T1000 (cell line): ENCODE measurements at places on chromosomes 5 and 9.

- DNase-seq, result no peak
Measured at GRCh38 chr5:142959683-142960657, 189.8 kb downstream of the ARHGAP26 start.

DNA sequence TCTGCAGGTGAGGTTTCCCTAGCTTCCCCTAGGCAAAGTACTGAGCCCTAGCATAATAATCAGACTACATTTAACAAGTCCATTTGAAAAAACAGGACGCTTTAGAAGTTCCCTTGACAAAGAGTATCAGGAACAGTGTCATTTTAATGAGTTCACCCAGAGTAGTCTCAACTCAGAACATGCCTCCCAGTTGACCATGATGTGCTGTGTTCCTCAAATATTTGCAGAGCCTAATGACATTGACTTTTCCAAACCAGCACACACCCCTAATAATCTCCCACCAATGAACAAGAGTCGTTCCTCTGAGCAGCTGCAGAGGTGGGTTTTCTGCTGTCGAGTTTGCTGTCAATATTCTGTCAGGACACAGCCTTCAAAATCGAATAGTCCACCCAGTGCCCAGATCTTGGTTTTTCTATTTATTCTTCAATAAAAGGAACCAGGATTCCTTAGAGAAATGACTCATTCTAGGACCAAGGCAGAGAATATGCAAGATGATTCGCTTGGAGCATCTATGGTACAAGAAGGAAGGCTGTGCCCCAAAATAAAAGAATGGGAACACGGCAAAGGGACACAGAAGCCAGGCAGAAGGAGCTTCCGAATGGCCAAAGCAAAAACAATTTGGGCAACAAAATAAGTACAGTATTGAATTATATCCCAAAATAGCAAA lies 57.6 kb downstream of the OTULIN start:
- DNase-seq, result no peak

DNA sequence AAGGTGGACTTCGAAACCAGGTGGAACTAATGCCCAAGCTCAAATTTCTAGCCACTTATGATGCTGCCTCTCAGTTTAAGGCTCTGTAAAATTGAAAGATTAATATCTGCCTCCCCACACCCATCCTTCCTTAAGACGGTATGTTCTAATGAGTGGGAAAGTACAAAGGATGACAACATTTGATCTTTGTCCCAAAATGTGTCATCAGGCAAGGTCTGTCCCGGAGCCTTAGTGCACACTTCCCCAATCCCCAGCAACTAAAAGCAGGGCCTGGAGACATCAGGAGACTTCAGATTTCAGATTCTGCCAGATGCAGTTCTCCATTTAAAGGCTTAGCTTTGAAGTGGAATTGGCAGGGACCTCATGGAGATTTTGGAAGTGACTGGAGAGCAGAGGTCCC lies 316.5 kb downstream of the ASTN2 start:
- no peak for DNase-seq

GRCh38 chr9:135080286-135081263 lies 6.9 kb upstream of the OLFM1 start:
- DNase-seq, result no peak

DNA sequence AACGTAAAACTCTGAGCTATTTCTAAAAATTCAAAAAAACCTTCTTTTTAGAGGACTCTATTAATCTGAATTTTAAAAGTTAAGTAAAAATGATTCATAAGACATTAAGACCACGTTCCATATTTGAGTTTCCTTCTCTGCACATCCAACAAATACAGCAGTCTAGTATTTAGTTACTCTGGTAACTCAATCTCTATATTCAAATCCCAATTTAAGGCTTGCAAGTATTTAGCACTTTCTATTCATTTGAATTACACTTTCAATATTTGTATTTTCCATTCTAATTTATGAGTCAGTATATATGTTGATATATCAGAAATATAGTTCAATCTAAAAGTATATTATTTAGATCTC lies 17.7 kb downstream of the RFX3 start:
- no peak for DNase-seq

DNA sequence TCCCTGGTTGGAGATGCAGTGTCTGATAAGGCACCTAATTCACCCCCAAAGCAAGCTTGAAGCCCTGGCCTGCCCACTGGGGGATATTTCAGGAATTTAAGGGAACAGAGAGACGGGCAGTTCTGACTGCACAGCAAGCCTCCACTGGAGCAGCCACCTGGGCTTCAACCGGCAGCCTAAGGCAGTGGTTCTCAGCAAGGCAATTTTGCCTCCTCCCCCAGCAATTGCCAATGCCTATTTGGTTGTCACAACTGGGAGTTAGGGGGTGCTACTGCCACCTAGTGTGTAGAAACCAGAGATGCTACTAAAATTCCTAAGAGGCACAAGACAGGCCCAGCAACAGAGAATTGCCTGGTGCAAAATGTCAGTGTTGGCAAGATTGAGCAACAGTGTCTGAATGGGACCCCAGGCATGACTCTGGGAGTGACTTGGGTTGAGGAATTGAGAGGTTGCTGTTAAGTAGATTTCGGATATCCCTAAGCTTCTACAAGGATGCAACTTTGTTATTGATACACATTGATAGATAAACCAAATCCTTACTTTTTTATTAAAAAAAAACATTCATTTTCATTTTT lies 58.7 kb upstream of the CTSL start:
- DNase-seq, result no peak

GRCh38 chr5:169993485-169993790 lies 13.1 kb upstream of the INSYN2B start:
- no peak for DNase-seq

GRCh38 chr5:62727184-62727583 lies 148.6 kb downstream of the LRRC70 start:
- no peak for DNase-seq

DNA sequence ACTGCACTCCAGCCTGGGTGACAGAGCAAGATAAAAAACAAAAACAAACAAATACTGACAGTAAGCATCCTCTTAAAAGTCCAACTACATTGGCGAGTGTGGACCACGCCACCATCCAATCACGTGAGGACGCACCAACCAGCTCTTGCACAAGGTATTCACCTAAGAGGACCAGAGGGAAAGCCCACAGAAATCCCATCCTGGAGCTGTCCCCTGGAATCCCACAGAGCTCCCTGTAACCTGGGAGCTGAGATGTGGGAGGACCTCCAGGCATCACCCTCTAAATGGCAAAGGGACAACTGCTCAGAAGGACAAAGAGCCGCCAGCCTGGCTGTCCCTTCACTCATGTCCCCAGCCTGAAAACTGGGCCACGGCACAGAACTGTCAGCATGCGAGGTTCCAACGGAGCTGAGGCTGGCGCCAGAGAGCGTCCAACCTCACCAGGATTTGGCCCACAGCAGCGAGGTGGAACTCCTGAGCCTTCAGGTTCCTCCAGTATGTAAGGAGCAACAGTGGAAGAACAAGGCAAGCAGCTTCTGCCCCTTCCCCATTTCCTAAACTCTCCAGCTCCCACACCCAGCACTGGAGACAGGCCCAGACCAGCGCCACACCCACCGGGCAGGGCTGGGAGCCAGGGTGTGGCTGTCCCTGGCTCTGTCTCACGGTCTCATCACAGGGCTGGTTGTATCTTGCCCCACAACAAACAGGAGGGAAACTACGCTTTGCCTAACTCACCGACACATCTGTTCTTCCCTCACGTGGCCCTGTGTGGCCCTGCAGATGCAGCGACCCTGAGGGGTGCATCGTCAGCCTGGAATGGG lies 15.2 kb downstream of the IPPK start:
- no peak for DNase-seq

GRCh38 chr9:109789556-109789955 lies 9.6 kb downstream of the PALM2AKAP2 start:
- DNase-seq, result no peak

- no peak for DNase-seq
Measured at GRCh38 chr9:133786371-133786753, 48.2 kb upstream of the SARDH start.

GRCh38 chr9:107465467-107466451 lies 23.8 kb downstream of the KLF4 start:
- no peak for DNase-seq

DNA sequence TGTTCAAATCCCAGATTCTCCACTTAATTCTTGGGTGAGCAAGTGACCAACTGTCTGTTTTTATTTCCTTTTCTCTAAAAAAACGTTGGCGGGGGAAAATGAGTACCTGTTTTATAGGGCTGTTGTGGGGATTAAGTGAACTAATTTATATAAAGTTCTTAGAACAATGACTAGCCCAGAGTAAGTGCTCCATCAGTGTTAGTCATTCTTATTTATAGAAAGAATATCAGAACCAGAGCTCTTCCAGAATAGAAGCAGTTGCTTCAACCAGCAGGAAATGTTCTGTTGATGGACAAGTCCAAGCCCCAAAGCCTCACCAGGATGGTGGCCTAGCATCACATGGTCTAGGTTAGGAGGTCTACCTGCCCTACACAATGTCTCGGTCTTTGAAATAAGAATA lies 379.2 kb downstream of the ACTL7B start:
- no peak for DNase-seq

GRCh38 chr5:119420169-119420568 lies 32.1 kb upstream of the HSD17B4 start:
- no peak for DNase-seq

DNA sequence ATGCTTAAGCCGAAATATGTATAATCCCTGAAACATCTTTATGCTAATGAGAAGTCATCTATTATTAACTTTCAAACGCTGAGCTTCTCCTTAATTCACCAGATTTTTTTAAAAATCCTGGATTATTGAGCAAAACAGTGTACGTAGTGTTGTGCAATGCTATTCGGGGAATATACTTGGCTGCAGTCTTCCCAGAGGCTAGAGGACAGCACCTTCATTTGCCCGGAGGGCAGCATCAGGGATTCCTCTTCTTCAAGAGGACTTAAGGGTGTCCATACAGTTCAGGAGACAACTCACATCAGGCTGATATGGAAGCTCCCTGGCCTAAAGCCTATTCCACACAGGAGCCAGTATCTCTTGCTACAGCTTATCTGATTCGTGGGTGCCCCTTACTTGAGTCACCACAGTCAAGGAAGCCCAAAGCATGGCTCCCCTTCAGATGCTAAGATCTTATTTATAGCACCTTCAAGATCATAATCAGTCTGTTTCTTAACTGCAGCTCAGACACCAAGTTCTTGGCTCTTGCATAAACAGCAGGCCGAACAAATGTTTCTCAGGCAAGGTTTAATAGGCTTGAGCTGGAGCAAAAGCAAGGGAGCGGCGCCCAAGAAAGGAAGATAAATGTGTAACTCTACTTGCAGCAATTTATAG lies 29.4 kb downstream of the NUTM2F start:
- no peak for DNase-seq

DNA sequence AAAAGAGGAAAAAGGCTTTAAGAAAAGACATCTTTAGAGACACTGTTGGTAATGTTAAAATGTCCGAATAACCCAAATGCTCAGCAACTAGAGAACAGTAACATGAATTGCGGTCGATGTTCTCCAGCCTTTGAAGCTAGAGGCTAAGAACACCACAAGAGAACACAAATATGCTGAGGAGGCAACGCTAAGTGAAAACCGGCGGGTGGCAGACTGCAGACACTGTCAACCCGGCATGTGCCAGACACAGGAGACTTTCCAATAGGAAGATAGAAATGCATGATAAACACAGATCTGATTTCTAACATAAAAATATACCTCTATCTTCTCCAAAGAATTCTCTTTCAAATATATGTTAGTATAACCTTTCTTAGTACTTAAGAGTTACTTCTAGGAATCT lies 18.4 kb upstream of the DDX41 start:
- no peak for DNase-seq

- no peak for DNase-seq
Measured at GRCh38 chr9:133066181-133066983, 4.6 kb downstream of the CEL start.

GRCh38 chr9:18585996-18586395 lies 112.0 kb downstream of the ADAMTSL1 start:
- DNase-seq, result no peak

- no peak for DNase-seq
Measured at GRCh38 chr9:84154320-84154719, 173.7 kb downstream of the RMI1 start.

- no peak for DNase-seq
Measured at GRCh38 chr5:128757196-128757959, 207.9 kb upstream of the SLC27A6 start.

DNA sequence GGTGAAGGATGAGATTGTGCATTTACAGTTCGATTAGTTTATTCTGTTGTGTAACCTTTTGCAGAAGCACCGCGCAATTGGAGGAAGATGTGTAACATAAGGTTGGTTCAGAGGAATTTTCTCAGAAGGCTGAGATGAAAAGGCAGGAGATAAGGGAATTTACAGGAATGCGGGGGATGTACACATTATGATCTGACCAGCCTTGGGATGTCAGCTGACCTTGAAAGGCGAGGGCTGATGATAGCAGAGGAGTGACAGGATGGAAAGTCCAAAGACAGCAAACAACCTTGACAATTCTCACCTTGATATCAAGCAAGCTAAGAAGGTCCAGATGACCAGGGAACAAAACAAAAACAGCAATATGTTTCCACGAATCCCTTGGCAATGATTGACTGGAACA lies 88.8 kb downstream of the OTULIN start:
- DNase-seq, result no peak

DNA sequence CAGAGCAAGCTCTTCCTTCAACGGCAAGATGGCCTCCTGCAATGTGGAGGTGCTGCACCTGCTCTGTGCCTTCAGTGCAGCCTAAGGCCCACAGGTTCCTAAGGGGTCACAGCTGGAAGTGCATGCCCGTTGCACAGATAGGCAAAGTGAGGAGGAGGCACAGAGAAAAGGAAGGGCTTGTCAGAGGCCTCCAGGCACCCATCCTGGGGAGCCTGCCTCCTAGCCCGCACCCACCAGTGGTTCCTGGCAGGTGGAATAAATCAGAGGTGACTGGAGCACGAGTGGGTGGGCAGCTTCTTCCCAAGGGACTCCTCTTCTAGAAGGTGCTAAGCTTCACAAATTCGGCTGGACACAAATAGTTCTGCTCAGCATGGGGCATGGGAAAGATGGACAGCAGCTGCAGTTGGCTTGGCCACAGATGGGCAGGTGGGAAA lies 52.8 kb upstream of the STXBP1 start:
- no peak for DNase-seq

- DNase-seq, result no peak
Measured at GRCh38 chr5:63118221-63118620, 539.6 kb downstream of the LRRC70 start.

DNA sequence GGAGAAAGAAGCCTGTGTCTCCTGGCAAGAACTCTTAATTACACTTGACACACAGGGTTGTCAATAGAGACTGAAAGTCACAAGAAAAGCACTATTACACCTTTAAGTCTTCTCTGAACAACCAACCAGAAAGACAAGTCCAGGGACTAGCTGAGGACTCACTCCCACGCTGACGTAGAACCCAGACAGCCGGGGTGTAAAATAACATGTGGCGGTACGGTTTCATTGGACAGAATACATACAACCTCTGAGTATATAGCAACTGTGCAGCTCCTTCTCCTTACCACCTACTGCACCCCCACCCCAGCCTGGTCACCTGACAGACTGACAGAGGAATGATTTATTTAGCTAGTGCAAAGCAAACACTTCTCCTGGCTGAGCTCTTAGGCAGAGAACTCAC lies 103.4 kb upstream of the RASEF start:
- no peak for DNase-seq

GRCh38 chr5:74127381-74128320 lies 501.7 kb downstream of the ARHGEF28 start:
- no peak for DNase-seq

GRCh38 chr5:83337453-83338035 lies 134.0 kb upstream of the VCAN start:
- DNase-seq, result no peak
